RPMI8226 (cell line): ENCODE measurements at places on chromosomes 3 and 15.

DNA sequence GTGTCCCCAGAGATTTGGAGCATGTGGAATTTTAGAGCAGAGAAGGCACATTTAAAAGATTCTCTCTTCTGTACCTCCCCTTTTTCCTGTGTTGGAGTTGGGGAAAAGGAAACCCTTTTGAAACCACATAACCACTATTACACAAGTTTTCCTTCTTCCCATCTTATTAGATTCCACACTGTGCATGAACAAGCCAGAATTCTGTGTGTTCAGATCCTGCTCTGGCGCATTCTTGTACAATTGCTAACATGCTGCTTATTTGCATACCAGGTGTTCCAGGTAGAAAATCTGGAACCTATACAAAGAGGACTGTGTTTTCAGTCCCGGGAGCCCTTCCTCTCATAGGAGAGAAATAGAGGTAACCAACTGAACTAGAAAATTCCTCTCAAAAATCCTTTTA lies 2.6 kb upstream of the CIB2 start:
- no peak for DNase-seq

DNA sequence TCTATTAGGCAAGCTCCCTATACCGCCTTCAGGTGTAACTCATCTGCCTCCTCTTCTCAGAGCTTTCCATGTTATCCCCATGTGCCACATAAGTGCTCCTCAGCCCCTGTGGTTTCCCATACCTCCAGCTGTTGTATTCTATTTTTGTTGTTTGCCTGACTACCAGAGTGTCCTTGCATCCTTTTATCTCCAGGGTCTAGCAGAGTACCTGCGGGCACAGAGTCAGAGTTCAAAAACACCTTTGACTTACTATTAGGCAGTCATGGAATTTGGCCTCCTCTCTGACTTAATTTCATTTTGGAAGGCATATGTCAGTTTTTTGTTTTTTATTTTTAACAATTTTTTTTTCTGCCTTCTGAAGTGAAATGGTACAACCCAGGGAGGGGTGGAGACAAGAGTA lies 7.1 kb downstream of the GPR87 start:
- DNase-seq = no peak

DNA sequence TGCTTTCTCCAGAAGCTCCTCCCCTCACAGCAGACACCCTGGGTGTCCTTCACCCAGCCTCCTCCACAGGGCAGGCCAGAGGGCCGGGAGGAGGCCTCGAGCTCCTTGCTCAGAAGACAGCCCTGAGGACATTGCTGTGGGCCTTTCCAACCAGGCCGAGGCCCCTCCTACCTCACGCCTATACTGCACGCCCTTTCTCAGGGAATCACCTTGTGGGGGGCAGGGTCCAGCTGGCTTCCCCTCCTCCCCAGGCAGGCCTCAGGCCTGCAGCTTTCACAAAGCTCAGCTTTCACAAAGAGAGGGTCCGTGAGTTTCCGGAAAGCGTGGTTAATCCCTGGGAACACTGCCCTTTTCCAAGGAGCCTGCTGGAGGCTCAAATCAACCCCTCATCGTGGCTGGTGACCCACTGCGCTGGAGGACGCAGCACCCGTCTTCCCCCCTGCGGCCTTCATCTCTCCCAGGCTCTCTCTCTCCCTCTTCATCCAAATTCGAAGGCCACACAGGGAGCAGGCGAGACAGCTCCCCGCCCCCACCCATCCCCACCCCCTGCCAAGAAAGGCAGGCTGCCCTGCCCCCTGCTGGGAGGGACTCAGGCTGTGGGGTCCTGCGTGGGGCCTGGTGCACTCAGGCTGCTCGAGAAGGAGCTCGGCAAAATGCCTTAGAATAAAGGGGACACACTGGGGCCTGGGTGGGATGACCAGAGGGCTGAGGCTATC lies 79.4 kb downstream of the OCA2 start:
- no peak for DNase-seq

- no peak for DNase-seq
Measured at GRCh38 chr15:27679731-27680471, 419.2 kb downstream of the OCA2 start.

GRCh38 chr3:77931255-77932009 lies 891.5 kb downstream of the ROBO2 start:
- no peak for DNase-seq

DNA sequence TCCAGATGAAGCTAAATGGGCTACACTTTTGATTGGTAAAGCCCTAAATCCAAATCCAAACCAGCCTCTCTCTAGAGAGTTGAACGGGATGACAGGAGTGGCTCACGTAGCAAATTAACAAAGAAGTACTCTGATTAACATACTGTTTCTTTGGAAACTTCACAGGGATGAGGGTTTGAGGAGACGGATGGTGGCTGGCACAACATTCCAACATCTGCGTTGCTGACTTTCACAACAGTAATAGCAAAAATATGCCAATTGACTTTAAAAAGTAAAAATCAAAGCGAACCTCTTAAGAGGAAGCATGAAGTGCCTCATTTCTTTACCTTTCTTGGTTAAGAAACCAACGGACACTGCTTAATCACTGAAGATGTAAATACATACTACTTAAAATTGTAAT lies 181.4 kb downstream of the TBL1XR1 start:
- DNase-seq = no peak

DNA sequence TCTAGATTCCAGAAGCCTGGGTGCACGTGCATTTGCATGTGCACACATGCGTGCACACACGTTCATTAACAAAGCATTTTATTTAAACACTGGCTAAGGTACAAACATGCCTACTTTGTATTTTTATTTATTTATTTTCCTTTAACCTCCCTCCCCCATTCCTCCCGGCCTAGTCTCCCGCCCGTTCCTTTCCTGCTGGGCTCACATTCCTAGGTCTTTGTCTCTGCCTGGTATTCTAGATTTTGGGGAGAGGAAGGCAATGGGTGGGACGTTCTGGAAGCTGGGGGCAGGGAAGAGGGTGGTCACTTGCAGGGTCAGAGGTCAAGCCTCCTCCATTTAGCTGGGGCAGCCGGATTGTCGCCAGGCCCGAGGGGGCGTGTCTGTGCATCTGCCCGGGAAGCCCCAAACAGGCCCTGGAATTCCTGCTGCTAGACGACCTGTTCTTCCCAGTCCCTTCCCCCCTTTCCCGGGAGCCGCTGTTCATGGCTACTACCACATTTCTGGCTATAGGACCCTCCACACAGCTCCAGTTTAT lies 51.8 kb downstream of the TRIM71 start:
- DNase-seq = no peak

- no peak for DNase-seq
Measured at GRCh38 chr3:189537135-189537534, 94.1 kb upstream of the TP63 start.

- no peak for DNase-seq
Measured at GRCh38 chr3:154135511-154136173, 14.5 kb downstream of the ARHGEF26 start.

GRCh38 chr3:188476935-188477334 lies 323.0 kb downstream of the LPP start:
- DNase-seq = no peak

GRCh38 chr3:129627350-129628168 lies 21.1 kb upstream of the PLXND1 start:
- peak; percentile 61 for DNase-seq
